Gastroesophageal sphincter (tissue), 4 donors: ENCODE measurements at places on chromosomes 1 and 21. TPM values are rescaled to one million over a fixed set of nuclear protein-coding genes. Genes with fewer than 3 reads are reported as not detected.

GRCh38 chr21:15676935-15677334 lies 52.8 kb upstream of the USP25 start:
- no peak for ATAC-seq

DNA sequence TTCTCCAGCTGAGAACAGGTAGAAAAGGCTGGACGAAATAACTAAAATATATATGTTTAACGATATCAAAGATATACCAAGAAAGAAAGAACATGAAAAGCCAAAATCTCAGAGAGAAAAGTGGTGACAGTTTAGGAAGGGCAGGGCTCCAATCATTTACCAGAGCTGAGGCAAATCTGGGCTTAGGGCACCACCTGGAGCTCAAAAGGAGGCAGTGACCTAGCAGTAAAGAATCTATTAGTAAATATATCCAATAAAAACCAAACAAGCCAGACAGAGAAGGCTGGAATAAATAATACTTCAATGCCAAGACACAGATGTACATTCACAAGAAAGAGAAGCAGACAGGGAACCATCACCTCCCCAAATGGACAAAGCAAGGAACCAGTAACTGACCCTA lies 43.5 kb downstream of the CHIA start:
- no peak for ATAC-seq

DNA sequence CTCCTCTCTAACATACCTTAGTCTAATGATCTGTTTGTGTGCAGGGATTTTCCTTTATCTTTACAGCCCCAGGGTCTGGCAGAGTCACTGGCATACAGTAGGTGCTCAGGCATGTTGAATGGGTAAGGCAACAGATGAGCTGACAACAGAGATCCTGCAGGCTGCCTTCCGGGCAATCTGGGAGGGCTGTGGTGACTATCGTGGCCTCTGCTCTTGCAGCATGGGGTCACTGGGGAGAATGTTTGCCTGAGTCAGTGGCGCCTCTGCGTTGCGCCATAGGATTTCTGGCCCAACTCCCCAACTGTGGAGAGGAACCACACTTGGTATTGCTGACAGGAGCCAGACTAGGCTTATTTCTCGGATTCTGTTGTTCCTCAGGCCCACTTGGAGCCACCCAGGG lies 93.8 kb downstream of the LAMC2 start:
- ATAC-seq, result no peak

GRCh38 chr1:79551321-79551720 lies 544.8 kb upstream of the ADGRL4 start:
- ATAC-seq, result no peak

- no peak for ATAC-seq
These were observed 63.2 kb downstream of the SRSF11 start for GRCh38 chr1:70284366-70284765.

The HNRNPCL1 gene
- total RNA-seq, result not detected

The GBP1 gene
- total RNA-seq, result 46.4 TPM
